Anterior cingulate cortex (tissue), 58 donors: ENCODE measurements at places on chromosomes 12 and 14.

DNA sequence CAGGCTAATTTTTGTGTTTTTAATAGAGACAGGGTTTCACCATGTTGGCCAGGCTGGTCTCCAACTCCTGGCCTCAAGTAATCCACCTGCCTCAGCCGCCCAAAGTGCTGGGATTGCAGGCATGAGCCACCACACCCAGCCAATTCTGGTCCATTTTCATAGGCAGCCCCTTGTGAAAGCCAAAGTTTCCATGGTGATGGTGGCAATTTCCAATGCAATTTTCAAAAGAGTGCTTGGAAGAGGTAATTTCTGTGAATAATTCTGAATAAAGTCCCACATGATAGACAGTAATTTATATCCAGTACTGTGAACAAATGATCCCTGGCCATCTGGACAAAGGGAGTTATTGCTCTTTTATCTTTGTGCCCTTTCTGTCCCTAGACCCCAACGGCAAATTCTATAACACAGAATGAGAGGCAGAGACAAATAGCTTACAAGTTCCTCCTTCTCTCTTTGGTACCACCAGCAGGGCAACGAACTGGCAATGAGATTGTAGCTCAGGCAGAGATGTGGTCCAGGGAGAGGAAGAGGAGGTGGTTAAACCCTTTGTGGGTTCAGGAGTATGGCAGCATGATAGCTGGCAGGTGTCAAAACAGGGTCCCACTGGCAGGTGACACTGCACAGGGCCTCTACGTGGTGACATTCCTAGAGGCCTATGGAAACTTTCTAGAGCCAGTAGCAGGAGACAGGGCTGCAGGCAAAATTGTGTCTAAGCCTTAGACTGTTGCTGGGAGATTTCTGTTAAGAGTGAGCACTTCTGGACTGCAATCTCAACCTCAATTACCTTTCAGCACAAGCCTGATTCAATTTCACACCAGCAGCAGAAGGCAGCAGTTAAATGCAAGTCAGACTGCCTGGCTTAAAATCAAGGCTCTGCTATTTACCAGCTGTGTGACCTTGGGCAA lies 46.5 kb downstream of the NT5DC3 start:
- no peak for DNase-seq

- DNase-seq = no peak
Observed at GRCh38 chr14:22560662-22561365, 28.2 kb downstream of the DAD1 start.

- DNase-seq = no peak
Observed at GRCh38 chr14:62381311-62382070, 619.3 kb downstream of the SNAPC1 start.

DNA sequence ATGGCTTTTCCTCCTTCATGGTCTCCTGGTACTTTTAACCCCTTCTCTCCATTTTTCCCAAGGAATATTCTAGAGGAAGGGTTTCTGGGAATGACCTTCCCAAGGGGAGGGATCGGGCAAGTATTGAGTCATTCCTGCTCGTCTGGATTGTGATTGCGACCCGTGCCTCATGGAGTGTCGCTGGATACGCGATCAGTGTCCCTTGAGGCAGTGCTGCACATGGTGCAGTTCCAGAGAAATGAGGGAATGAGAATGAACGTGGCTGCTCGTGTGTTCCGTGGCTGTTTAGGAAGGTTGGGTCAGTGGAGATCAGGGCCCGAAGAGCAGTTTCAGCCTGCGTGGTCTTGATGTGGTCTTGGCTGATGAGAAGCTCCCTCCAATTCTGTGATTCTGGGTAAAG lies 234.4 kb downstream of the CACNA1C start:
- DNase-seq = no peak

- no peak for DNase-seq
Observed at GRCh38 chr14:55965851-55966250, 152.4 kb upstream of the PELI2 start.

DNA sequence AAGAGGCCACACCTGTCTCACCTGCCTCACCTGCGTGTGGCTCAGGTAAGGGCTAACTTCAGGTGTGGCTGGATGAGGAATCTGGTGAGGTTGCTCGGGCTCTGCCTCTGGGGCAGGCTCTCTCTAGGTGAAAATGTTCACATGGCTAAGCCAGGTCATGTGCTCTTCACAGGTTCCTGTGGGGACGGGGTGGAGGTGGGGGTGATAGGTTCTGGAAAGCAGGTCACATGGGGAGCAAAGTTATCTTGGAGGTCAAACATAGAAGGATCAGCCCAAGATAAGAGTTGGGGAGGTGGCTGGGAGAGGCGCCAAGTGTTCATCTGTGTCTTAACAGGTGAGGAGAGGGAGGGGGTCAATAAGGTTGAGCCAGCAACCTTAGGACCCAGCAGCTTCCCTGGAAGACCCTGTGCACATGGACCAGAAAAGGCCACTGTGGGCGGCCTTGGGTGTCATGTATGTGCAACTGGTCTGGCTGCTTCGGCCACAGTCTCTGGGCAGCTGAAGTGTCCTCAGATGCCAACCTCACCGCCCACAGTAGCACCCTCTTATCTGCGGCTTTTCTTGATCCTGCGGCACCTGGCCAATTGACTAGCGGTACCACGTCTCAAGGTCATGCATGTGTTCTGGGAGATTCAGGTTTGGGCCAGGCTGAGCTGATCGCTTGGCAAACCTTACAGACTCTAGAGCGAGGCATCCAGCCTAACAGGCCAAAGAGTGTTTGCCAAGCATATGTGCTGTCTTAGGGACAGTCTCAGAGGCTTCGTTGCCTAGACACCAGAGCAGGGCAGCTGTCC lies 60.5 kb downstream of the CACNA1C start:
- DNase-seq = no peak

- peak; percentile 90 for DNase-seq
Observed at GRCh38 chr12:104669089-104669721, 212.5 kb downstream of the CHST11 start.

DNA sequence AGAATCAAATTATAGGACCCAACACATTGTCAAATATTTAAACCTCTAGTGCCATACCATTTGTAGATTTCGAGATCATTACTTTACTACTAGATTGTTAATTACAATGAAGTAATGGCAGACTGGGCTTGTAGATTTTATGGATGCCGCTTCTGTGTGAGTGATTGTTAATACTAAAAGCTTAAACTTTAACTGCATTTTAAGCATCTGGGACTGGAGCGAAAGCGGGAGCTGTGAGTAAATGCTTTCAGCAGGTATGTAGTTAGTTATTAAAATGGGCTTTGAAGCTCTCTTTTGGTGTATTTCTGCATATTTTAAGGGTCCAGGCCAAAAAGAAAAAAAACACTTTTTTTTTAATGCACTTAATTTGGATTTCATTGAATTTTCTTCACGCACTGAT lies 519.3 kb downstream of the MED13L start:
- no peak for DNase-seq

DNA sequence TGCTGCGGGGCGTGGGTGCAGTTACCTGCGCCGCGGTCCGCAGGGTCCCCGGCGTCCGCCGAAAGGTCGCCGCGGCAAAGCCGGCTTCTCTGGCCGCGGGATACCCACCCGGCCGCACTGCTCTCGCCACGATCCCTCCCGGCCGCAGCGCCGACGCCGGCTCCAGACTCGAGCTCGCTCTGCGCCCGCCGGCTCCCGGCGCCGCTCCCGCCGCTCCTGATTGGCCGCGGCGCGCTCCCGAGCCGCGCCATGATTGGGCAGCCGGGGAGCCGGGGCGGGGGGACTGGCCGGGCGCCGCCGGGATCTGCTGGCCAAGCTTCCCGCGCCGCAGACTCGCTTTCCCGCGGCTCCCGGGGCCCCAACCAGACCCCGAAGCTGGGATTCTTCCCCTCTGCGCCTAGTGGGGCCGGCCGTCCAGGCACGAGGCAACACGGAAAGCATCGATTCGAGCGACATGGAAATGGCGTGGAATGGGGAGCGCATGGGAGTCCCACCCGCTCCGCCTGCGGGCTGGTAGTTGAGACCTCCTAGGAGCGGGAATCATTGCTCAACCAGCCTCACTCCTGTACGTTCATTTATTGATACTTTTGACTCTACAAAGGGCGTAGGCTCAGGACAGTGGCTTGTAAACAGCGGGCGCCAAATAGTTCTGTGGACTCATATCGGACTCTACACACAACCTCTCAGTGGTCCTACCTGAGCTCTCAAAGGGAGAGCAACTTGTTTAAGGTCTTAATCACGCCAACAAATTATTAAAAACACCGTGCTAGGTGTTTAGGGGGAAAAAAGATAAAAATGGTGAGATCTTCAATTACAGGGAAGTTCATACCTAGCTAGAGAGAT lies 36.4 kb upstream of the STON2 start:
- DNase-seq = peak; percentile 49

DNA sequence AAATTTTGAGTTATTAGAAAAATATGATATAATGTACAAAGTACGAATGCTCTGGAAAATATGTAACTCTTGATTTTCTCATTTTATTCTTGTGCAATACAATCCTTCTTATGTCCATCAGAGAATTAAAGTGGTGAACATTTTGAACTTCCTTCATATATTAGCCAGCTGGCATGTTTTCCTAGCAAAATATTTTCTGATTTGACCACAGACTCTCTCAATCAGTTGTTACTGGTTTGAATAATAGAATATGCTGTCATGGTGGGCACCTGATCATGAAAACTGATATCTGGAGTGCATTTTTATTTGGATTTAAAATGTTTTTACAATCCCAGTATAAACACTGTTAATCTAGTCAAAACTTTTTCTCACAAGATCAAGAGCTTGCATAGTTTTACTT lies 24.2 kb downstream of the PARPBP start:
- no peak for DNase-seq

- DNase-seq = no peak
Observed at GRCh38 chr12:108564724-108565123, 2.3 kb downstream of the ISCU start.

DNA sequence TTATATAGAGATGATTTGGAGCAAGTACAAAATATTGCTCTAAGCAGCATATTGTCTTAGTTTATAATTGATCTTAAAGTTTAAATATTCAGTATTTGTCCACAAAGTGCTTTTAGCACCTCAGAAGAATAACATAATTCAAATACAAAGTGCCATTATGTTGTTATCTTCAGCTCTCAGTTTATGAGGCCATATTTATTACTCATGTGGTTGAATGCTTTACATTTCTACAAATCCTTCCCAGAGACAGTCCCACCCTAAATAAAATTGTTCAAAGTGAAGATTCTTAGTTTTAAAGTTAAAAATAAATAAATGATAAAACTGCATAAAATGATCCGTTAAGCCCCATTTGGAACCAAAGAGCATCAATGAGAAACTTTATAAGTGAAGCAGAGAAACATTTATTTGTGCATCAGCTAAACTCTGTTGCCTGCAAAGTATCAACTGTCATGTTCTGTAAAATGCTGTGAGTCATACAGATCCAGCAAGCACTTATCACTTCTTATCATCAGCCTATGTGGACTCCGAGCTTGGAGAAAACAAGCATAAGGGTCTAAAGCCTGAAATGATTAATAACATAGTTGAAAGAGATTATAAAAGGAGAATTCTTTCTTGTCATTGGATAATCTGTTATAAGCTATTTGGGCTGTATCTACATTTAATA lies 218.9 kb downstream of the ADAMTS20 start:
- no peak for DNase-seq

- no peak for DNase-seq
Observed at GRCh38 chr14:33714527-33715226, 236.2 kb downstream of the EGLN3 start.

- DNase-seq = no peak
Observed at GRCh38 chr12:116613256-116613655, 54.1 kb downstream of the MAP1LC3B2 start.

GRCh38 chr14:76863724-76864407 lies 37.7 kb downstream of the LRRC74A start:
- no peak for DNase-seq

GRCh38 chr12:106682594-106683234 lies 91.8 kb upstream of the RIC8B start:
- no peak for DNase-seq

- DNase-seq = no peak
Observed at GRCh38 chr12:96248136-96248931, 54.2 kb downstream of the ELK3 start.

- DNase-seq = no peak
Observed at GRCh38 chr14:51881636-51882035, 21.2 kb downstream of the GNG2 start.

DNA sequence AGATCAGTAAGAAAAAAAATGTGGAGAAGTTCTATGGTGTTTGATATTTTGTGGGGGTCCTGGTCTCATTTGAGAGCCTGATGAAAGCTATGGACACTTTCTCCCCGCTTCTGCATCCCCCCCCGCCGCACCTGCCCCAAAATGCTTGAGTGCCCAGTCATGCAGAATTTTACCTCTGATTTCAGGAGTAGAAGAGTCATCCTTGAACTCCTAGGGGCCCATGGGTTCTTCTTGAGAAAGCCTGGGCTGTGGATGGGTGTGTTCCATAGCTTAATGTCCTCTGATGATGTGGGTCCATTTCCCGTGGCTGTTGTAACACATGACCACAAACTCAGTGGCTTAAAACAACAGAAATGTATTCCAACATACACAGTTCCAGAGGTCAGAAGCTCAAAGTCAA lies 248.8 kb upstream of the PWP1 start:
- DNase-seq = no peak

GRCh38 chr14:59313144-59313651 lies 124.7 kb downstream of the DAAM1 start:
- DNase-seq = no peak

DNA sequence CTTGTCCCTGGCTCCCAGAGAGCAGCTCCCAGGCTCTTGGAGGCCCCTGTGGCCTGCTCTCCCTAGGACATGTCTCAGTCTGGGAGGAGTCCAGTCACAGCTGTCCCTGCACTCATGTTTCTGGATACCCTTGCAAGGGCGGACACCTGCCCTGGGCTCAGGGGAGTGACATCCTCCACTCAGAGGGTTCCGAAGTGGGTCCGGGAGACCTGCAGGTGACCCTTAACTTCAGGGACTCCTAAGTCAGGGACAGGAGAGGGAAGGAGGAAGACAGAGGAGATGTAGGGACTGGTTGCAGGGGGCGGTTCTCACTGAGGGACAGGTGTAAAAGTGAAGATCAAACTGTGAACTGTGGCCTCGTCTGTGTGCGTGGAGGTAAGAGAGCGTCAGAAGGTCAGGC lies 37.6 kb downstream of the CACNA2D4 start:
- no peak for DNase-seq

DNA sequence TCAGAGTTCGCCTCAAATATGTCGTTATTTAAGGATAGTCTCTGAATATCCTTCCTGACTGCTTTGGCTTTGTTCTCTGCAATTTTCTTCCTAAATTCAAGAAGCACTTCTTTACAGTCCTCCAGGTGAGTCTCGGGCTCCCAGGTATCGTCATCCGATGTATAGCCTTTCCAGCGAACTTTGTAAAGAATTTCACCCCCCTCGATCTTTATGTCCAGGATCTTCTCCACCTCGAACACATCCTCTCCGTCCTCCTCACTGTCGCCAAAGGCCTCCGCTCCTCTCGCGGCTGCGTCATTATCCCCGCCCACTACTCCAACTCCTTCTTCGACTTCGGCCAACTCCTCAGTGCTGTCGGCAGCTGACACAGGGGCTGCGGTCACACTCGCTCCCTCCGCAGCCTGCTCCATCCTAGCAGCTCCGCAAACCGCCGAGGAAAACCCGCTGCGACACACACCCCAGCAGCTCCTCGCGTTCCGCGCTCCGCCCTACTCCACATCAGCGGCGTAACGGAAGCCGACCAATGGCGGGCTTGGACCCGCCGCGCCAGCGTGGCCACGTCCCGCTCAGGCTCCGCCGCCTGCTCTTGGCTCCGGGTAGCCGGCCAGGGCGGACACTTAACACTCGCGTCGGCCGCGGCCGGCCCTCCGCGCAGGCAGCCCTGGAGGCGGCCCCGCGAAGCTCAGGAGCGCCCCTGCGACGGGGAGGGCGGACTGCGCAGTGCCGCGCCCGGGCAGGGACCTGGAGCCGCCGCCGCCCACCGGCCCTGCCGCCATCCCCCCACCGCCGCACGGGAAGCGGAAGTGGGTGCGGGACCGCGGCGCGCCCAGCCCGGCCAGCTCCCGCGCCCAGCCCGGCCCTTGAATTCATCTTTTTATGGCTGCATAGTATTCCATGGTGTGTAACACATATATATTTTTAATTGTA lies 4.1 kb downstream of the CD163L1 start:
- DNase-seq = no peak
